ENCODE measurements at places on chromosomes 1 and 21.

DNA sequence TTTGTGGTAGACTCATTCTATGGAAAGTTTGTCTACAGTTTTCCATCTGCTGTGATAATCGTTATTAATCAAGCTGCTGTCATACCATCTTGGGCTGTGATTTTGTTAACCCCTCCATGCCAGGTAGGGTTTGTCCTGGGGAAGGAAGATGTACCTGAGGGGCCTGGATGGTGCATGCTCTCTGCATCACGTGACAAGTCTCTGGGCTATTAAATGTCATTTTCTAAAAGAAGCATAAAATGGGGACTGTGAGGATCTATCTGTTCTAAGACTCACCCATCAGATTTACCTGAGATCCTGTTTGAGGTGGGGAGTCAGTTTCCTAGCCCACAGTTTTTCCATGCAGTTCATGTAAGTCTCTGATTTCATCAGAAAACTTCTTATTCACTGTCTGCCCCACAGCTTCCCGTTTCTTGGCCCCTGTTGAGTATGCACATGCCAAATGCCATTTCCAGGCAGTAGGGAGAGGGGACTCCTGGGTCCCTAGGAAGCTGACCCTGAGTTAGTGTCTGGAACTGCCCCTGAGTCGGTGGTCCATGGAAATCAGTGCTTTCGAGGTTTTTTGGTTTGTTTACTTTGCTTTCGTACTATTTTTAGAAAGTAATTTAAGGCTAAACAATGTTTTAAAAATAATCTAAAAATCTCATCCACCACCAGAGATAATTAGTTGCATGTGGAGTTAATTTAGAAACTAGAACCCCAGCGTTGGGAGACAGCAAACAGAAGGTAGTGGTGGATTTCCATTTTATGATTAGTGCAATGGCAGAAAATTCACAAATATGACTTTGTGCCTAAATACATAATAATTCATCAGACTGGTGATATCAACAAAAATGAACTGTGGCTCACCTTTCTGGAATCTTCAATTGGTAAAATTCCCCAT, 46.7 kb downstream of the ZBTB18 start:
- no peak for DNase-seq

- DNase-seq, result no peak
These were observed 20.0 kb upstream of the TACSTD2 start for GRCh38 chr1:58597076-58597475.

DNA sequence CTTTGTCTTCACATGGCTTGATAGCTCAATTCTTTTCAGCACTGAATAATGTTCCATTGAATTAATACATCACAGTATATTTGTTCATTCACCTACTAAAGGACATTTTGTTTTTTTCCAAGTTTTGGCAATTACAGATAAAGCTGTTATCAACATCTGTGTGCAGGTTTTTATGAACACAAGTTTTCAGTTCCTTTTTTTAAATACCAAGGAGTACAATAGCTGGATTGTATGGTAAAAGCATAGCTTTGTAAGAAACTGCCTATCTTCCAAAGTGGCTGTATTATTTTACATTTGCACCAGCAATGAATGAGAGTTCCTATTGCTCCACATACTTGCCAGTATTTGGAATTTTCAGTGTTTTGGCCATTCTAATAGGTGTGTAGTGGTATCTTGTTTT, 4.8 kb upstream of the MCOLN2 start:
- DNase-seq, result no peak

- DNase-seq, result no peak
These were observed 86.9 kb downstream of the STUM start for GRCh38 chr1:226635456-226635941.

DNA sequence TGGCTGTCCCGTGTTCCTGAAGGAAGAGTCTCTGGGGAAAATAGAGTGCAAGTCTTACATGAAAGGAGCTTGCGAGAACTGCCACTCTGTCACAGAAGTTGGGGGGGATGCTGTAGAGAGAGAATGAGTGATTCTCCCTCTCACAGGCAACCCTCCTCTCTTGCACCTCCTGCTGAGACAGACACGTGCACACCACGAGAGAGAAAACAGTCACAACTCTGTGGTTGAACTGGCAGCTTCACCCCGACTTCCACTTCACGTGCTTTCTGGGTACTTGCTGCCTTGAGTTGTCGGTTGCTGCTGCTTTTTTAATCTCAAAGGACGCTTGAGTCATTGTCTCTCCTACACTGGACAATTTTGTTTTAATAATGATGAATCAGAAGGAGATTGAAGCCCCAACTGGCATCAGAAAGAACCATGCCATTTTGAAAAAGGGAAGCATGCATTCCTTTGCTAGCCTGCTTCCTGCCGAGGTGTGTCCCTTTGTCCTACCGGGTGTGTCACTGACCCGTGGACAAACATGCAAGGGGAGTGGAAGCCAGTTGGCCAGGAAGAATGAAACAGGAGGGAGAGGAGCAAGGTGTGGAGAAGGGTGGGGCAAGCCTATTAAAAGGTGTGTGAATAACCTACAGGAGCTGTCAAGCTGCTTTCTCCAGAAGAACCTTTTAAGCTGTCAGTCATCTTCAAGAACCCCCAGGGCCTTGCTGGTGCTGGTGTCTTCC, 164.2 kb downstream of the CACNA1E start:
- DNase-seq, result no peak

GRCh38 chr1:20063861-20064292, 6.1 kb upstream of the PLA2G5 start:
- DNase-seq, result no peak

GRCh38 chr1:78375996-78376395, 114.8 kb upstream of the PTGFR start:
- DNase-seq, result no peak

DNA sequence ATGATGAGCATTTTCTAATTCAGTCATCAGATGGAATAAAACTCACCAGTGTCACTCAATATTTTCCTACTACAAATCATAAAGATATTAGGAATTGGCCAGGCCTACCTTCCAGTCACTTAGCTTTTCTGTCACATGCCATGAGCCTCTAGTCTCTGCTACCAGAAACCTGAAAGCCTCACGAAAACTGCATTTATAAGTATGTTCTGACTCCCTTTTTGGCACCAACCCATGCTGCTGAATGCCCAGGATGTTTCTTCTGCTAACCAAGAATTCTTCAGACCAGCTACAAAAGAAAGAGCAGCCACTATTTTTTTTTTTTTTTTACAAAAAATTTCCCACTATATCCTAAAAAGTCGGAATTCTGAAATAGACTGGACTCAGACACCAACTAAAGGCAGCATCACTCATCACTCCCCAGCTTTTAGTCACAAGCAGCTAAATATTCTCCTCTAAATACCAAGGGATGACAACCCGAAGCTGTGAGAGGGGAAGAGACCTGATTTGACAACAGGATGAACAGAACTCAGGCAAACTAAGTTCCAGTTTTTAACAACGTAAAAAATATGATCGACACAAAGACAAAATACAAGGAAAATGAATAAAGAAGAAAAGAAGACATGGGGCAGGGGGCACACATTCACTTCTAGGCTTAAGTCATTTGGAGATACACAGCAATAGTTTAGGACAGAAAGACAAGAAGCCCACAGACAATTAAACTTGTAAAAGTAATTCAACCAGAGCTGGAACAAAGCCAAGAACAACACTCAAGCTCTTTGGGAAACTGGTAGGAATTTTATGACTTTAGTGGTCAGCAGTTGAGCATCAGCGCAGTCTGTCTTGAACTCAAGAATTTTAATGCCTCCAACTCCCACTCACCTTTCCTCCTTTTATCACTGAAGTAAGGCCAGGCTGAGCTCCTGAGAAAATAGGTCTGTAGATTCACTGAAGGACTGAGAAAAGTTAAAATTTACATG, 1.7 kb downstream of the DCAF8 start:
- DNase-seq, result peak; percentile 72

GRCh38 chr1:74699331-74699730, 25.7 kb upstream of the ERICH3 start:
- no peak for DNase-seq

DNA sequence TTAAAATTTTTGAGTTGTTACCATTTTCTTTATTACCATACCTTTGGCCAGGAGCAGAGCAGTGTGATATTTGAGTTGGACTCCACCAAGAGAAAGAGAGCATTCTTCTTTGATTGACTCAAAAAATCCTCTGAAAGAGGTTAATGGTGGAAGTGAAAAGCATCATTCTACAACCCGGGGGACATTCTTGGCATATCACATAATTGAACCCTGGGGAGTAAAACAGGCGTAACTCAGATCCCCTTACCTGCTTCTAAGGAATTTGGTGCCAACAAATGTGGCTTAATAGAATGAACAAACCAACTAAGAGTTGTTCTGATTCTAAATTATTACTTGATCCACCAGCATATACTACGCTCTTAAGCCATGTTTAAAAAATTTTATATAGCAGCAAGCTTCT, 351.1 kb upstream of the DEPDC1 start:
- no peak for DNase-seq

GRCh38 chr1:63810936-63811469, 37.2 kb downstream of the ROR1 start:
- peak; percentile 63 for DNase-seq

DNA sequence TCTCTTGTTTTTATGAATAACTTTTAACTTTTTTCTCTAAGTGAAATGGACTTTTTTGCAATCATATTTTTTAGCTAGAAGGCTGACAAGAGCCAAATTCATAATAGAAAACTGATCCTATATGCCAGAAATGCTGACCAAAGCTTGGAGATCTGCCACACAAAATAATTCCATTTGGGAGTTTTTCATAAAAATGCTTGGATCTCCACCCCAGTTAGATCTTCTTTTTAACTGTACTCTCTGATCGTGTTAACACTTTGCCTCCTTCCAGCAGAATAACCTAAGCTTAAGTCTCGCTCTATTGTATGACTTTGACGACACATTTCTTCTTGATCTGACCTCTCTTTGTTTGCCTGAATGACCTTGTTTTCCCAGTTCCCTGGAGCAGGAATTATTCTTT, 16.8 kb downstream of the FLG2 start:
- no peak for DNase-seq

Data from ACHN (cell line).